ENCODE measurements at places on chromosomes 12 and 14. TPM values are rescaled to one million over a fixed set of nuclear protein-coding genes. Genes with fewer than 3 reads are reported as not detected.

Gene A2ML1
- total RNA-seq, result not detected

Gene DDN
- total RNA-seq, result 0.09 TPM

Gene FGF23
- total RNA-seq, result not detected

Gene GLIPR1L1
- total RNA-seq, result not detected

Gene B4GALNT3
- total RNA-seq, result 0.09 TPM

Gene FAM222A
- 0.54 TPM for total RNA-seq

Gene SMOC1
- total RNA-seq, result 0.25 TPM

Gene LIN7A
- total RNA-seq, result 6.6 TPM

Gene CREBL2
- 44.6 TPM for total RNA-seq

Gene IRAK3
- total RNA-seq, result 21.4 TPM

Gene HOXC4
- total RNA-seq, result 0.36 TPM

Gene AKAP5
- 0.16 TPM for total RNA-seq

Gene RPGRIP1
- not detected for total RNA-seq

Gene JAG2
- 0.63 TPM for total RNA-seq

Gene KRT2
- total RNA-seq, result not detected

Gene FAM90A1
- not detected for total RNA-seq

Gene RITA1
- 16.3 TPM for total RNA-seq

Gene C14orf39
- total RNA-seq, result 0.18 TPM

Gene TMEM30B
- total RNA-seq, result 3.8 TPM

Data from fibroblast of the aortic adventitia (primary cell).